Muscle of leg (tissue), 16 donors: ENCODE measurements at places on chromosomes 13 and 19.
A peak's percentile ranks its signal among the peaks of the same experiment; 100 is the strongest.

DNA sequence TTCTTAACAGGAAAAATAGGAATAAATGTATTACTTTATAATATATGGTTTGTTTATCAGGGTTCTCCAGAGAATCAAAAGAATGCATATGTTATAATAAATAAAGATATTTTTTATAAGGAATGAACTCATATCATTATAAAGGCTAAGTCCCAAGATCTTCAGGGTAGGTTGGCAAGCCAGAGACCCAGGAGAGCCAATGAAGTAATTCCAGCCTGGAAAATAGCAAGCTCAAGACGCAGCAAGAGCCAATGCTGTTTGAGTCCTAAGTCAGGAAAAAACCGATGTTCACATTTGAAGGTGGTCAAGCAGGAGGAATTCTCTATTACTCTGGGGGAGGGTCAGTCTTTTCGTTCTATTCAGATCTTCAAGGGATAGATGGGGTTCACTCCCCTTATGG lies 490.0 kb downstream of the PCDH20 start:
- peak; percentile 86 for DNase-seq

DNA sequence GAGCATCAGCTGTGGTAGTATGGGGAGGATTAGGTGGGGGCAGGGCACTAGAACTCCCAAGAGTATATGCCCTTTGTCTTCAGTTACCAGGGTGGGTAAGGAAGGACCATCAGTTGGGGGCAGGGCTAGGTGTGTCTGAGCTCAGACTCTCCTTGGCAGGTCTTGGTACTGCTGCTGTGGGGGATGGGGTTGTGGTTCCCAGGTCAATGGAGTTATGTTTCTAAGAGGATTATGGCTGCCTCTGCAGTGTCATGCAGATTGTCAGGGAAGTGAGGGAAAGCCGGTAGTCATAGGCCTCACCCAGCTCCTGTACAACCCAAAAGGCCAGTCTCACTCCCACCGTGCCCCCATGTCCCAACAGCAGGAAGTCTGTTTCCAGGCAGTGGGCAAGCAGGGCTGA lies 8.8 kb upstream of the ZNF578 start:
- no peak for DNase-seq

DNA sequence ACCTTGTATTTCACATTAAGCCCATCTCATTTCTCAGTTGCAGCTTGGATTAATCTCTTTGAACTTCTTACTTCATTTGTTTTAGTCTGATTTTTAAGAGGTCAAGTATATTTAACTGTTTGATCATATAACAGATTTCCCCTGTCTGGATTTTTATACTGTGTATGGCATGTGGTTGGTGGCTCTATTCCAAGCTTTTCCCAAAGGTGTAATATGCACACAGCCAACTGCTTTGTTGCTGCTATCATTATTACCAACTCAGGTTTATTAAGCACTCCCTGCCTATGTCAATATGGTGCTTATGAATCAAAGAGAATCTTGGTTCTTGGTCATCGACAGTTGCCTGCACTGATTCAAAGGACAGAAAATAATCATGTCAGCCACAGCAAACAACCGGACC lies 92.6 kb downstream of the RAP2A start:
- DNase-seq: no peak

GRCh38 chr19:49214701-49215100 lies 57.1 kb downstream of the TRPM4 start:
- no peak for DNase-seq

GRCh38 chr13:65932587-65933239 lies 1297.4 kb downstream of the PCDH9 start:
- DNase-seq: no peak

DNA sequence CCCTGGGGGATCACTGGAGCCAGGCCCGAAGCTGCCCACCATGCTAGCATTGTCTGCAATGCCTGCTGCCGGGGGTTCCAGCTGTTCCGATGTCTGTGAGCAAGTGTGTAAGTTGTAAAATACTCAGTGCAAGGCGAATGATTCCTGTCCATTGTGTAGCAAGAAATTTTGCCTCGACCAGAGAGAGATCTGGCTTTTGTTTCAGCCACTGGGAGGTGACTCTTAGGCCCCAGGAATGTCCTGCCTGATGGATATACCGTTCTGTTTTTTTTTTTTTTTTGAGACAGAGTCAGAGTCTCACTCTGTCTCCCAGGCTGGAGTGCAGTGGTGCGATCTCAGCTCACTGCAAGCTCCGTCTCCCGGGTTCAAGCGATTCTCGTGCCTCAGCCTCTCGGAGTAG lies 7.3 kb upstream of the GADD45B start:
- DNase-seq: no peak

DNA sequence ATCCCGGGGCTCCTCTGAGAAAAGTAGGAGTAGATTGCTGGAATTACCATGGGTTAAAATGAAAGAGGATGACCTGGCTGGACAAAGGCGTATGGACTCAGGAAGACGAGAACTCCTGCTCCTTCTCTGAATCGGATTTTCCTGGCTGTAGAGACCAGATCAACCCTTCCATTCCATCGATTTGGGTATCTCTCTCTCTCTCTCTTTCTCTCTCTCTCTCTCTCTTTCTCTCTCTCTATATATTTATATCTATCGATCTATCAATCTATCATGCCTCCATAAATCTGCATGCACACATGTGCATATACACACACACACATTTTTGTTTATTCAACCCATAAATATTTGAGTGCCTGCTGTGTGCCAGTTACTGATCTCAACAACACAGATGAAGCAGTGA lies 234.9 kb downstream of the LMO7 start:
- DNase-seq: peak; percentile 31

DNA sequence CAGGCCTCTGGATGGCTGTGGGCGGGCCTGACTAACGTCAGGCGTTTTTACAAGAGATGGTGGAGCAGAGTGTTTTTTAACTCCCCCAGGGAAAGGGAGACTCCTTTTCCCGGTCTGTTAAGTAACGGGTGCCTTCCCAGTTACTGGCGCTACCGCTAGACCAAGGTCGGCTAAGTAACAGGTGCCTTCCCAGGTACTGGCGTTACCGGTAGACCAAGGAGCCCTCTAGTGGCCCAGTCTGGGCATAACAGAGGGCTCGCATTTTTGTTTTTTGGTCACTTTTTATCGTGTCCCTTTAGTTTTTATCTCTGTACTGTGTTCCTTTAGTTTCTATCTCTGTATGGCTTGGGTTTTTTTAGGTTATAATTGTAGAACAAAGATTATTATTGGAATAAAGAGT lies 10.0 kb downstream of the ZNF383 start:
- peak; percentile 8 for DNase-seq

DNA sequence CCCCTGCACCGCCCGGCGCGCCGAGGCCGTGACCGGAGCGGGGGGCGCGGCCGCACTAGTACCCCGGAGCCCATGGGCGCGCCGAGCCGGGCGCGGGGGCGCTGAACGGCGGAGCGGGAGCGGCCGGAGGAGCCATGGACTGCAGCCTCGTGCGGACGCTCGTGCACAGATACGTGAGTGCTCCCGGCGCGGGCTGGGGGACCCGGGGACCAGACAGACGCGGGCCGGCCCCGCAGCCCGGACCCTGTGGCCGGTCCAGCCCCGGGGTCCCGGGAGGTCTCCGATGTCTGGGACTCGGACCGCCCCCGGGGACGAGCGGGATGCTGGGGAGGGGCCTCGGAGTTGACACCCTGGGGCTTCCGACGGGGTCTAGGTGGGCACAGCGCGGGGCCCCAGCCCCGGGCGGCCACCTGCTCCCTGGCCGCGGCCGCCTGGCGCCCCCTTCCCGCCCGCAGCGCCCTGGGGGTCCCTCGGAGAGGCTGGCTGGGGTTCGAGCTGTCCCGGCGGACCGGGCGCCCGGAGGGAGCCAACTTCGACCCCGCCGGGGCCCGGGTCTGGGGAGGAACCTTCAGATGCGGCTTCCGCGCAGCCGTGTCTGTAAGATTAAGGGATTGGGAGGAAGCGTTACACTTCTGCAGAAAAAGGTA lies 568 bp downstream of the ATP11A start:
- DNase-seq: peak; percentile 76

DNA sequence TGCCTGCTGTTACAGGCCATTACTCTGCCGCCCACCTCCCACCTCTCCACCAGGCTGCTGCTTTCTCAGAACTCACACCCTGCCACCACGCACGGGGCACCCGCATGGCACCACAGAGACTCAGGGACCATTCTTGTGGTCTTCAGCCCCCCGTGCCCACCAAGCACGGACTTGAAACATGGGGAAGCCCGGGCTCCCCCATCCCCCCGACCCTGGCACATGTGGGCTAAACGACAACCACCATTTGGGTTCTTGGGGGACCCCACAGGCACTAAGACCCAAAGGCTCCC lies 23.1 kb upstream of the TINCR start:
- no peak for DNase-seq

GRCh38 chr13:27678306-27679040 lies 56.8 kb downstream of the POLR1D start:
- no peak for DNase-seq

DNA sequence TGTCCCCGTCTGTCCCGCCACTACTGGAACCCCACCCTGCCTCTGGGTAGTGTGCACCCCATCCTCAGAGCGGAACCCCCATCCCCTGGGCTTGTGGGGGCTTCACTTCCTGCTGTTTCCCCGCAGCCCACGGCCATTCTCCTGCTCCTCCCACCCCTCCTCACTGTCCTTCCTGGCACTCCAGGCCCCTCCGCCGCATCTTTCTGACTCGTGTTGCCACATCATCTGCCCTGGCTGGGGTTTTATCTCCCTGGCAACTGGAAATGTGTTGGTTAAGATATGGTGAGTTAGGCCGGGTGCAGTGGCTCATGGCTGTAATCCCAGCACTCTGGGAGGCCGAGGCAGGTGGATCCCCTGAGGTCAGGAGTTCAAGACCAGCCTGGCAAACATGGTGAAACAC lies 37.3 kb downstream of the KDM4B start:
- no peak for DNase-seq

GRCh38 chr19:1841209-1841924 lies 6.9 kb downstream of the REXO1 start:
- DNase-seq: no peak

DNA sequence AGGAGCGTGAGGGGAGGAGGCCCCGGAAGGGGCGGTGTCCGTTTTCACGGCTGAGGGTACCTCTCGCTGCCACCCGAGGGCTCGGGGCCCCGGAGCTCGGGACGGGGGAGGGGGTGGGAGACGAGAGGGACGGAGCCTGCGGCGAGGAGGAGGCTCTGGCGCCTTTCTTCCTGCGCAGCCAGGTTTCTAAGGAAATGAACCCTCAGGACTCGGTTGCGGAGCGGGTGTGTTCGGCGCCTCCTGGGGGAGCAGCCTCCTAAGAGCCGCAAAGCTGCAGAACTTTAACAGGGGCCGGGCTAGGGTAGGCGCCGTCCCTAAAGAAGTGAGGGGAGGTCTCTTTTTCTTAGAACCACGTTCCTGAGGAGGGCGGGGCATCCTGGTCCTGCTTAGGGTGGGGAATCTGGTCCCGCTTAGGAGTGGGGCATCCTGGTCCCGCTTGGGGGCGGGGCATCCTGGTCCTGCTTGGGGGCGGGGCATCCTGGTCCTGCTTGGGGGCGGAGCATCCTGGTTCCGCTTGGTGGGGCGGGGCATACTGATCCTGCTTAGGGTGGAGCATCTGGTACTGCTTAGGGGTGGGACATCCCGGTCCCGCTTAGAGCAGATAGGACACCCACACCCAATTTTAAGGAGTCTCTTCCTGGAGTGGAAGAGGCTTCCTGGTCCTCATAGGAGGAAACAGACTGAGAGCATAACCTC lies 6.2 kb downstream of the SYT5 start:
- DNase-seq: no peak

- peak; percentile 86 for DNase-seq
These were observed 87.7 kb downstream of the DOCK9 start for GRCh38 chr13:98890186-98890585.

DNA sequence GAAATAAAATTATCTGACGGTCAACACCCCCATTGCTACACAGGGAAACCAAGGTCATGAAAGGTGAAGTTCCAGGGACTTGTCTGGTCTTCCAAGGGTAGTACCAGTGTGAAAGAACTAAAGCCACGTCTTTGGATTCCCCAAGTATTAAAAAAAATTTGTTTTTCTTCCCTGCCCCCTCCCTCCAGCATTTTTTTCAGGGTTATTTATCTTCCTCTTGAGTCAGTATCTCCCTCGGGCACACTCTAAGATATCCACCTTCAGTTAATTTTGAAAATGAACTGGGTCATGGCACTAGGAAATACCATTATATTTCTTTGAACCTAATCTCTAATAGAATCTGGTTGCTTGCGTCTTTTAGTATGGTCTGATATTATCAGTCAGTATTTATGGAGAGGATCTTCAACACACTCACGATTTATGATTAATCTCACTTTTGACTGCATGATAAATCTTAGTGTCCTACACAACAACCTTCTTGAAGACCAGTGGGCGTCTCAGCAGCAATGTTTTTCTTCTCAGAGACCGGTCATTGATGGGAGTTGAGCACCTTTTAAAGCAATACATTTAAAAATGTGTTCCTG lies 9.1 kb downstream of the ATP8A2 start:
- DNase-seq: no peak

DNA sequence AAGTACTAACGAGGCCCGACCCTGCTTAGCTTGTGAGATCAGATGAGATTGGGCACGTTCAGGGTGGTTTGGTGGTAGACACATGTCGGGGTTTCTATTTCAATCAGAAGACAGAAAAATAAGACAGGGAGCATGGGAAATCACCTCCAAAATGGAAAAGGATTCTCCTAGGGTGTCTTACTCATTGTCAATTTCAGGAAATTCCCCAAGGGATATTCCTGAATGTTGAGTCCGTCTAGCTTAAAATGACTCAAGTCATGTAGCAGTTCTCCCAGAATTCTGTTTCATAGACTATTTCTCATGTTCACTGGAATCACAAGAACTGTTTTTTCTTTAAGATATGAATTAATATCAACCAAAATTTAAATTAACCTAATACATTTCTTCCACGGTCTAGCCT lies 380.1 kb downstream of the EFNB2 start:
- no peak for DNase-seq

GRCh38 chr13:30141775-30142485 lies 165.4 kb downstream of the KATNAL1 start:
- DNase-seq: no peak

DNA sequence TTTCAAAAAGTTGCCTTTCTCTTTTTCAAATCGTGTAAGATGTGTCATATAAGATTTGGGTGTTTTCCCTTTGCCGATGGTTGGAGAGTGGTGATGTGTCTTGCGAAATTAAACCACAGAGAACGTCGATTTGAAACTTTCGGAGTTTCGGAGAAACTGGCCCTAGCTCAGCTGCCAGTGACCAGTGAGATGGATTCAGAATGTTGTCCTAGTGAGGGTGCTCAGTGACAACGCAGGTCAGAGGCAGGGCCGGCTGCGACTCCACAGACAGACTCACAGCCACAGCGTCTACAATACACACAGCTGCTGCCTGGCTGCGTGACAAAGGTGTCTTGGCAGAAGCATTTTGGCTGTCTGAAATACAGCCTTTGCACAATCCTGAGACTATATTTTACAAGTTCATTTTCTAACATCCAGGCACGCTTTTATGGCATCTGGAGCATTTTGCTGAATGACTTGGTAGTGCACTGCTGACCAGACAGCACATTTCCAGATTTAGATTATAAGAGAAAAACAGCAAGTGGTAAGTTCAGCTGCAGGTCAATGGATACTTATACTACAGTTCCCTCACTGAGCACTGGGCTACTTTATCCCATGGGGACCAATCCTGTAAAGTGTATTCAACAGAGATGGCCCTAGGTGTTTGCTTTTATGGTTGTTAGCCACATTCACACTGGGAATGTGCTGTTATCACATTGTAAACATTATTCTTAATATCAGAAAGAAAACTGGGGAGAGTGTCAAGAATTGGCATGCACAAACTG lies 207.5 kb downstream of the KCNRG start:
- peak; percentile 89 for DNase-seq

GRCh38 chr13:46749951-46750350 lies 47.0 kb downstream of the ESD start:
- DNase-seq: no peak

- peak; percentile 8 for DNase-seq
These were observed 7.8 kb upstream of the MKNK2 start for GRCh38 chr19:2058570-2059421.
